ENCODE measurements at places on chromosomes 3 and 15.

DNA sequence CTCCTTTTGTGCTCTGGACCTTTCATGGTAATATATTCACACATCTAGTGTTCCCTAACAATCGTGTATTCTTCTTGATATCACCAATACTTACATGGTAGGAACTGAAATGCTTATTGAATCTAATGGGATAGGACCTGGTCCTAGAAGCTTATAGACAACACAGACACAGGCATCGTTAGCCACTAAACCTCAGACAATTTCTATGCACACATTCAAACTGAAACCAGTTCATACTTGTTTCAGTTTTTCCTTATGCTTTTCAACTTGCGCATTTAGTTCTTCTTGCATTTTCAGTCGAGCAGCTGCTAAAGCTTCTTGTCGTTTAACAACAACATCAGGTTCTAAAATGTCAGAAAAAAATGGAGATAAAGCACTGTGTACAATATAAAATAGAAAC is 2.3 kb downstream of the SELENOS start:
- peaks cover 31% of the 10 kb centered on the region for H3K4me1 ChIP-seq
- H3K36me3 ChIP-seq = peaks cover 5% of the 10 kb centered on the region
- no peak for DNase-seq

- no peaks in the 10 kb centered on the region for H3K27me3 ChIP-seq
- no peak overlapping the region for H3K4me3 ChIP-seq
- no peak for DNase-seq
- no peaks in the 10 kb centered on the region for H3K36me3 ChIP-seq
- no peak overlapping the region for H3K27ac ChIP-seq
- no peaks in the 10 kb centered on the region for H3K4me1 ChIP-seq
Observed at GRCh38 chr15:76359152-76359551, 22.6 kb downstream of the ISL2 start.

DNA sequence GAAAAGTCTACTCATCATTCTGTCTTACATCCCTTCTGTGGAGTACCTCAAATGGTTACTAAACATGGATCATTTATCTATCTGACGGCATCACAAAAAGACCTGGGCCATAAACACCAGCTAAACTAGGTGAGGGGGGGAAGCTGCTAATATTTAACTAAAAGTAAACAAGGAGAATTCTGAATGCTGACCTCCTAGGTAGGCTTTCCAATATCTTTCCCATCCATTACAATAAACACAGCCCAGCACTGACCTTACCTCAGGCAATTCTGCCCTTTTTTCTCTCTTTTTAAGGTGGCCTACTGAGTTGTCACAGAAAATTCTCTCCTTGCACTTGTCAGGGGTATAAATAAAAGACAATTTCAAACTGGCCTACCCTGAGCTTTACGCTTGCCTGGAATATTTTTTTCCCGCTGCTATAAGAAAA is 33.1 kb downstream of the USF3 start:
- H3K4me1 ChIP-seq = no peaks in the 10 kb centered on the region
- DNase-seq = no peak
- no peak overlapping the region for H3K4me3 ChIP-seq
- H3K36me3 ChIP-seq = no peaks in the 10 kb centered on the region
- H3K27me3 ChIP-seq = no peaks in the 10 kb centered on the region

DNA sequence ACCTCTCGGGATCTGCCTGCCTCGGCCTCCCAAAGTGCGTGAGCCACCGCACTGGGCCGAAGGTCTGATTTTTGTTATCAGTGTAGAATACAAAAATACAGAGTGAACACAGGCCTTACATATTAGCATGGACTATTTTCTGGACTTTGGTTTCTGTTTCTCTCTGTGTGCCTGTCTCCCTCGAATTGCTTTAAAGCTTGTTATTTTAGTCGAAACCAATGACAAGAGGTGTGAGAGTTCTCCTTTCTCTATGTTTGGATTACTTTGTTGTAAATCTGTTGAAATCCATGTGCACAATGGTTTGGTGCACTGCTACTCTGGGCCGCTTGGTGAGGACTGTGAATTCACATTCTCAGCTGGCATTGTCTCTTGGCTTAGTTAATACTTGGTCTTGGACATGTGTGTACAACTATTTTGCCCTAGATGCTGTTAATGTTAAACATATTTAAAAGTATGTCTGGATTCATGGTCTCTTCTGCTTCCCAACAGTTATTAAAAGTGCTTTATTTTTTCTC is 23.9 kb downstream of the MED12L start:
- H3K4me1 ChIP-seq = no peaks in the 10 kb centered on the region
- H3K27ac ChIP-seq = no peak overlapping the region
- no peaks in the 10 kb centered on the region for H3K27me3 ChIP-seq
- H3K36me3 ChIP-seq = no peaks in the 10 kb centered on the region

- no peaks in the 10 kb centered on the region for H3K27me3 ChIP-seq
- no peak overlapping the region for H3K4me3 ChIP-seq
- no peak for DNase-seq
Observed at GRCh38 chr3:63199606-63200005, 78.5 kb upstream of the SYNPR start.

GRCh38 chr15:76336254-76337058 is at the start of gene ISL2:
Gene ISL2 (plus strand): TSS chr15:76336773. CDS start chr15:76336884, 111 bp downstream.
- peaks cover 3% of the 10 kb centered on the region for H3K27me3 ChIP-seq
- no peak within 1 kb of the TSS for H3K27ac ChIP-seq
- peak; percentile 73 for DNase-seq

DNA sequence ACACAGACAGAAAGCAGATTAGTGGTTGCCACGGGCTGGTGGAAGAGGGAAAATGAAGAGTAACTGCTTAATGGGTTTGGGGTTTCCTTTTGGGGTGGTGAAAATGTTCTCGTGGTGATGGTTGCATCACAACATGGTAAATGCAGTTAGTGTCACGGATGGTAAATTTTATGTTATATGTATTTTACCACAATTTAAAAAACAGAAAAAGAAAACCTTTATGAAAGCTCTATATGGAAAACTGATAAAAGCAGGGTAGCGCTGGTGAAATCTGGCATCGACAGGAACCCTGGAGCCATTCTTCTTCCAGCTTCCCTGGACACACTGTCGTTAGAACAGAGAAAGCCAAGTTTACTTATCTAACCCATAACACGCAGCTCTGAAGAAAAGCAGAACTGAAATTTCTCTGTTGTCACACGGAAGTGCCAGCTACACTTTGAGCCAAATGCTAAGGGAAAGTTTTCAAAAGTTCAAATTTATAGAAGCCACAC is 287.7 kb upstream of the NR2F2 start:
- H3K4me3 ChIP-seq = no peak overlapping the region
- no peaks in the 10 kb centered on the region for H3K27me3 ChIP-seq
- no peaks in the 10 kb centered on the region for H3K36me3 ChIP-seq

DNA sequence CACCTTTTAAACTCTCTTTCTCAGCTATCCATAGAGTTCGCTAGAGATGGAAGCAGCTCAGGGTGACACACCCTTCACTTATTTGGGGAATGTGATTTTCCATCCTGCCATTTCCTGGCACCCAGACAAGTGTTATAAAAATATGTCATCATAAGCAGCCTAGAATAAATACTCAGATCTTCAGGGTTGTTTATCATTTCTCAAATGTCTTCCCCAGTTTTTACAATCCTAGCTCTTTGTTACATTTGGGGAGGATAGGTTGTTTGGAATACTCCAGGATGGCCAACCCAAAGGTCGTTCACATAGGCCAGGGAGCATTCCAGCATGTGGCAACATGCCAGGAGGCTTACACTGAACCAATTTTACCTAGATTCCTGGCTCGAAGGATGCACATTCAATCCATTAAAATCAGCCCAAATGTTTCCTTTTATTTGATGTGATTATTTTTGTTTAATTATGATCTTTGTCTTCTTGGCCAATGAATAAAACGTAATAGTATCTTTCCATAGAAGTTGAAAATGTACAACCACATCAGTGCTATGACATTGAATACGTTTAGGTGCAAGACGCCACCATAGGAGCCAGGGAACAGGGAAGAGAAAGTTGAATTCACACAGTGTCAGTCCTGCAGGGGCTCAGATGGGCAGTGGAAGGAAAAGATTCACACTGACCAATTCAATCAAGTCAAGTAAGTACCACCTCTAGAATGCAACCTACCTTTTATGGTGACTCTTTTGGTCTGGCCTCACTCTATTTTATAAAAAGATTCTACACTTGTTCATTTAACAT is 537.7 kb upstream of the MDFIC2 start:
- H3K4me3 ChIP-seq = no peak overlapping the region
- no peak for DNase-seq
- no peaks in the 10 kb centered on the region for H3K4me1 ChIP-seq
- H3K27ac ChIP-seq = no peak overlapping the region

DNA sequence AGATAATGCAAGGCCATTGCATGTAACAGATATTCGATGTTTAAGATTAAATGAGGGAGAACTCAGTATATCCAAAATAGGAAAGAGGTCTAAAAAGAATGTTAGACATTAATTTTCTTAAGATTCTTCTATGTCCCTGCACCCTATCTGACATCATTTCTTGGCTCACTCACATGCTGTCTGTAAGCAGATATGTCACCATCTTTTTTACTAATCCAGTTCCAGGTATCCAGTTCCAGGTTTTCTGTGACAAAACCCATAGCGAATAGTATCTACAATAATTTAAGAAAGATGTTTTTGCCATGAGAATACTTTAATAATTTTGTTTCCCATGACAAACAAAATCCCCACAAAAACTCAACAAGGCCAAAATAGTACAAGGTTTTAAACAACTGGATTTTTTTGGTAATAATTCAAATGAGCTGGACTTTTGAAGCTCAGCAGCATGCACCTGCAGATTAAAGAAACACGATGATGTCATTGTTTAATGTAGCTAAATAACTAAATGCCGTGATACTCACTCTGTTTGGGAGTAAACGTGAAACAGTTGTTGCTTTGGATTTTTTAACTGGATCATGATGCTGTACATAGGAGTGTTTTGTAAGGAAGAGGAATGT is 867.6 kb downstream of the EPHA3 start:
- no peaks in the 10 kb centered on the region for H3K4me1 ChIP-seq
- no peak overlapping the region for H3K4me3 ChIP-seq
- no peaks in the 10 kb centered on the region for H3K36me3 ChIP-seq
- H3K27ac ChIP-seq = no peak overlapping the region
- H3K27me3 ChIP-seq = no peaks in the 10 kb centered on the region
- no peak for DNase-seq
